ENCODE measurements at places on chromosomes 4 and X.

- no peak for DNase-seq
These were observed 81.3 kb upstream of the TRPC5 start for GRCh38 chrX:112163906-112164305.

GRCh38 chrX:139204571-139204897 is 326.0 kb upstream of the F9 start:
- DNase-seq, result no peak

- no peak for DNase-seq
These were observed 61.9 kb upstream of the CLDN34 start for GRCh38 chrX:9905288-9905687.

DNA sequence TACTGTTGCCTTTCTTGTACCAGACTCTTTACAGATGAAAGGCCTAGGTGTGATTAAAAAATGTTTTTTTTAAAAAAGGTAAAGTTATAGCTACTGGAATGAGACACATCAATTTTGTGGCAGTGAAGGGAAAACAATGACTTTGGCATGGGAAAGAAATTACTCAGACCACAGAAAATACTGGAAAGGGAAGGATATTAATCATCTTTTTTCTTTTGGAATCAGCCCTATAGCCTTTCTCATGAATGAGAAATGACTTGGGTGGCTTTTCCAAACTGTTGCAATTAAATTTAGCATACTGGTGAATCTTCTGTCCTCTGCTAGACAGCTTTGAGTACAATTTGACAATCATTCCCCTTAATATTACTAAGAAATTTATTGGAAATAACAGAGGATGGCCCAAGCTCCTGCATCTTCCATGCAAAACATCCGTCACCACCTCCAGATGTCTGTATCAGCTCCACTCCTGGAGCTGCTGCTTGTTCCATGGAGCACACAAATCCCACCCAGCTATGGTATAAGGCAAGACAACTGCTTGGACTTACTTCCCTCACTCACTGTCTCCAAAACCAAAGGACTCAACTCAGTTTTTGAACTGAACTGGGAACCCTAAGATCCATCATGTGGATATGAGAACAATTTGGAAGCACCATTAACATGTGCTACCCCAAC is 97.6 kb upstream of the ARSJ start:
- DNase-seq, result no peak

DNA sequence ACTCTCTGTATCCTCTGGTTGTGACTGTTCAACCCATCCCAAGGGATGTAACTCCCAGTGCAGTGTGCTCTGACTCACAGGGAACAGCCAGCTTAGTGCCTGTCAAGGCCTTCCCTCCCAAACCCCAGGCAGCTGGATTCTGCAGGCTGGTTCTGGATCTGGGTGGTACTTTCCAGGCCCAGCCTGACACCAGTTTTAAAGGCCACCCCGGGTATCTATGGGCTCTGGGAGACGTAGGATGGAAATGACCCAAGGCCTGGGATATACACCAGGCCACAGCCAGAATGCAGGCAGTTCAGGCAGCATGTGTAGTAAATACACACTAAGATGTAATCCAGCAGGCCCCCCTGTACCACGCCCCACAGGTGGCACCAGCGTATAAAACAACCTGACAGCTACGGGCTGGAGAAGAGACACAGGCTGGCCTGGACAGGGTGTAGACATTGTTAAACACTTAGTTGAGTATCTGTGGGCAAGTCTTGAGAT is 64.2 kb downstream of the SPINK2 start:
- DNase-seq, result no peak

Data from T-helper 22 cell (primary cell).